ENCODE measurements at places on chromosomes 5 and 9.

DNA sequence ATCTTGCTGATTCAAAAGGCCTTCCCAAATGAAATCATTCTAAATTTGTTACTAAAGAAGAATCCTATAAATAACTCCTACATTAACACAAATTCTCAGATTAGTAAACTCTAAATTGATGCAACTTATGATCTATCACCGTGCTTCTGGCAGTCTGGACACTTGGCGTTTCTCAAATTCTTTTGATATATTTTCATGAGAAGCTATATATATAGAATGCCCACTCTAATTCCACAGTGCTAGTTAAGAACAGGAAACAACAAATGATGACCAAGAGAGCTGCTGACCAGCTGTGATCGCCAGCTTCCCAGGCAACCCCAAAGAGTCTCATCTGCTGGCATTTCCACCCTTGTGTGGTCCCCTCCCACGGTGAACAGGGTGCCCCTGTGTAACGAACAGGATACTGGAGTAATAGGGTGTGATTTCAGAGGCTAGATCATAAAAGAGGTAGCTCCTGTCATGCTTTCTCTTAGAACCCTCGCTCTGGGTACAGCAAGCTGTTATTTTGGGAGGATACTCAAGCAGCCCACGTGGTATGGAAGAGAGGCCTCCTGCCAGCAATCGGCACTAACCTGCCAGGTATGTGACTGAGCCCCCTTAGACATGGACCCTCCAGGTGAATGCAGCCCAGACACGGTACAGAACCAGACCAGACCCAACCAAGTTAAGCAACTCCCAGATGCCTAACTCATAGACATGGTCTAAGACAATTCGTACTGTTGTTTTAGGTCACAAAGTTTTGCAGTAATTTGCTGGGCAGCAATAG, 64.7 kb downstream of the CDC14B start:
- no peak for DNase-seq
- no peaks in the 10 kb centered on the region for H3K27me3 ChIP-seq
- no peak overlapping the region for H3K4me3 ChIP-seq
- H3K4me1 ChIP-seq = peaks cover 27% of the 10 kb centered on the region

DNA sequence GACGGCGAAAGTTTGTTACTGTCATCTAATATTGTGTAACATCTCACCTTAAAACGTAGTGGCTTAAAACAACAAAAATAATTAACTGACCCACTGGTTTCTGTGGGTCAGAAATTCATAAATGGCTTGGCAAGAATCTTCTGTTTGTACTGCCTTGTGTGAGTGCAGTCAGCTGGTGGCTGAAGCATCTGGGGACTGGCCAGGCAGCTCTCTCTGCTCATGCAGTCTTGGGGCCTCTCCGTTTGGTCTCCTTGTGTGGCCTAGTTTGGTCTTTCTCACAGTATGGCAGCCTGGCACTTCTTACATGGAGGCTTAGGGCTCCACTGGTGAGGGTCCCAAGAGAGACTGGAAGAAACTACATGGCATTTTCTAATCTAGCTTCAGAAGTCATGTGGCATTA, 49.0 kb upstream of the CTXN3 start:
- peaks cover 77% of the 10 kb centered on the region for H3K4me1 ChIP-seq
- no peak for DNase-seq
- H3K27me3 ChIP-seq = peaks cover 9% of the 10 kb centered on the region
- no peak overlapping the region for H3K27ac ChIP-seq

DNA sequence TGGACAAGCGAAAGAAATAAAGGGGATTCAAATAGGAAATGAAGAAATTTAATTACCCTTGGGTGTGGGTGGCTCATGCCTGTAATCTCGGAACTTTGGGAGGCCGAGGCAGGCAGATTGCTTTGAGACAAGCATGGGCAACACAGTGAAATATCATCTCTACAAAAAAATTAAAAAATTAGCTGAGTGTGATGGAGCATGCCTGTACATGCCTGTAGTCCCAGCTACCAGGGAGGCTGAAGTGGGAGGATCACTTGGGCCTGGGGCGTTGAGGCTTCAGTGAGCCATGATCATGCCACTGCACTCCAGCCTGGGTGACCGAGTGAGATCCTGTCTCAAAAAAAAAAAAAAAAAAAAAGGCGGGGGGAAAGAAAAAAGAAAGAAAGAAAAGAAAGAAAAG, 4.0 kb upstream of the RCL1 start:
- H3K4me1 ChIP-seq = peaks cover 25% of the 10 kb centered on the region
- H3K4me3 ChIP-seq = no peak overlapping the region
- H3K27me3 ChIP-seq = peaks cover 12% of the 10 kb centered on the region
- no peak for DNase-seq

- H3K4me3 ChIP-seq = no peak overlapping the region
- no peaks in the 10 kb centered on the region for H3K27me3 ChIP-seq
- DNase-seq = no peak
- no peak overlapping the region for H3K27ac ChIP-seq
- peaks cover 7% of the 10 kb centered on the region for H3K4me1 ChIP-seq
These were observed 240.2 kb downstream of the RFX3 start for GRCh38 chr9:3285365-3286161.

GRCh38 chr5:1162751-1163150, 38.6 kb upstream of the SLC6A19 start:
- DNase-seq = no peak
- no peaks in the 10 kb centered on the region for H3K36me3 ChIP-seq
- peaks cover 42% of the 10 kb centered on the region for H3K27me3 ChIP-seq
- H3K4me1 ChIP-seq = peaks cover 22% of the 10 kb centered on the region
- H3K4me3 ChIP-seq = no peak overlapping the region

DNA sequence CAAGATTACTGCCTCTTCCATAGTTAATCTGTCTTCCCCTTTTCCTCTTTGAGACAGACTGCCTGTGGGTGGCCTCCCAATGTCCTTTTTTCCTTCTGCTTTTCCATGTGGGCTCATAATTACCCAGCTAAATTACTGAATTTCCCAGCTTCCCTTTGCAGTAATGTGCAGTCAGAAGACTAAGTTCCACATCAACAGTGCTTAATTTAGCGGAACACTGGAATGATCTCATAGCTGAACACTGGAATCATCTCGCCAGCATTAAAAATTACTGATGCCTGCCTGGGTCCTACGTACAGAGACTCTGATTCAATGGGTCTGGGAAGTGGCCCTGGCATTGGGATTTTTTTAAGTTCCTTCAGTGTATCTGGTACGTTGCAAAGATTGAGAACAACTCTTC, 84.3 kb downstream of the DNAH5 start:
- no peak for DNase-seq
- no peaks in the 10 kb centered on the region for H3K4me1 ChIP-seq
- H3K27me3 ChIP-seq = peaks cover 3% of the 10 kb centered on the region
- H3K4me3 ChIP-seq = no peak overlapping the region
- H3K36me3 ChIP-seq = no peaks in the 10 kb centered on the region
- H3K27ac ChIP-seq = peak overlapping the region; percentile 21

GRCh38 chr9:121451586-121451985, 48.1 kb downstream of the GGTA1 start:
- peaks cover 16% of the 10 kb centered on the region for H3K27me3 ChIP-seq
- H3K4me3 ChIP-seq = no peak overlapping the region
- H3K36me3 ChIP-seq = no peaks in the 10 kb centered on the region
- H3K27ac ChIP-seq = no peak overlapping the region
- no peak for DNase-seq
- peaks cover 14% of the 10 kb centered on the region for H3K4me1 ChIP-seq

GRCh38 chr9:4936823-4937222, 48.2 kb upstream of the JAK2 start:
- H3K4me1 ChIP-seq = no peaks in the 10 kb centered on the region
- no peak overlapping the region for H3K4me3 ChIP-seq
- DNase-seq = no peak
- no peaks in the 10 kb centered on the region for H3K36me3 ChIP-seq
- H3K27ac ChIP-seq = no peak overlapping the region

DNA sequence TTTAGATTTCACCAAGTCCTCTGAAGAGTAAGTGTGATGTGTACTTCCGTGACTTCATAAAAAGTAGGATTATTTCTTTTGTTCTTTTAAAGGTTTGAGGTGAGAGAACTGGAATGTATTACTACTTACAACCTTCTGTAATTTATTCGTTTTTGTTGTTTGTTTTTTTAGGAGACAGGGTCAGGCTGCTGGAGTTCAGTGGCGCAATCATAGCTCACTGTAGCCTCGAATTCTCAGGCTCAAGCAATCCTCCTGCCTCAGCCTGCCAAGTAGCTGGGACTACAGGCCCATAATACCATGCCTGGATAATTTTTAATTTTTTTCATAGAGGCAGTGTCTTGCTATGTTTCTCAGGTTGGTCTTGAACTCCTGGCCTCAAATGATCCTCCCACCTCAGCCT, 68.3 kb upstream of the RETREG1 start:
- H3K27me3 ChIP-seq = no peaks in the 10 kb centered on the region
- DNase-seq = no peak
- H3K27ac ChIP-seq = no peak overlapping the region

DNA sequence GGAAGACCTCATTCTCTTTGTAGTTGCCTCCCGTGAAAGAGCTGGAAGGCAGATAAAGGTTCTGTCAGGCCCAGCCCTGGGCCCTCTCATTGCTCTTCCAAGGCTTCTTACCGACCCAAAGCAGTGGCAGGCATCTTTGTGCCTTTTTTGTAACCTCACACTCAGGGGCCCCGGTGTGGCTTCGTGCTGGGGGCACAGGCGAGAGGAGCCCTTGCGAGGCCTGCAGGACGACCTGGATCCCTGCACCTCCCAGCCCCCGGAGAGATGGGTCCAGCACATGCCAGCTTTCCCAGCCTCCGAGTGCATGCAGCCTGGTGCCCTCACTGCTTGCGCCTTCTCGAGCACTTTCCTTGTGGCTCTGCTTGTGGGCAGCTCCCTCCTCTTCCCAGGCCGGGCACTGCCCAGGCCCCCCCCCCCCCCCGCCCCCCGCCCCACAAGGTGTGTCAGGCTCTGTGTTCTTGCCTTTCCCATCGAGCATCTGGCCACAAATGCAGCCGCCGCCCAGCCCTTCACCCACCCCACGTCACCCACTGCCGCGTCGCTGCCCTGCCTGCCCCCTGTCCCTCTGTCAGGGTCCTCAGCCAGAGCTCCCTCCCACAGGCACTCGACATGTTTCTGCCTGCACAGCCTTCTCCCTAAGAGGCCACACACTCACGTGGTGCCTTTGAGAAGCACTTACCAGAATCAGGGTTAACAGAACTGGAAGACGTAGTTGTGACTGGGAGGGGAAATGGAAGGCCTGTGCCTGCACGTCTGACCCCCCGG, 63.7 kb upstream of the CACNA1B start:
- H3K4me1 ChIP-seq = peaks cover 16% of the 10 kb centered on the region
- no peak overlapping the region for H3K4me3 ChIP-seq
- H3K27ac ChIP-seq = no peak overlapping the region
- peaks cover 69% of the 10 kb centered on the region for H3K36me3 ChIP-seq
